ENCODE measurements at places on chromosomes 16 and 17.

DNA sequence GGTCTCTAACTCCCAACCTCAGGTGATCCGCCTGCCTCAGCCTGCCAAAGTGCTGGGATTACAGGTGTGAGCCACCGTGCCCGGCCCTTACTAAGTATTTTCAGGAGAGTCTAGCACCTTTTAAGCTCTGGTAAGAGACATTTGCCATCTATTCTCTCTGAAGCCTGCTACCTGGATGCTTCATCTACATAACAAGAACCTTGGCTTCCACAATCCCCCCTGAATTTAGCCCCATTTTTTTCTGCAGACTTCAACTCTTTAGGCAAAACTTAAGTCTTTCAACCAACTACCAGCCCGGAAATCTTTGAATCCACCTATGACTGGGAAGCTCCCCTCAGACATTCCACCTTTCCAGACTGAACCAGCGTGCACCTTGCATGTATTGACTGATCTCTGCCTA lies 14.0 kb upstream of the UBE2I start:
- no peak for DNase-seq

DNA sequence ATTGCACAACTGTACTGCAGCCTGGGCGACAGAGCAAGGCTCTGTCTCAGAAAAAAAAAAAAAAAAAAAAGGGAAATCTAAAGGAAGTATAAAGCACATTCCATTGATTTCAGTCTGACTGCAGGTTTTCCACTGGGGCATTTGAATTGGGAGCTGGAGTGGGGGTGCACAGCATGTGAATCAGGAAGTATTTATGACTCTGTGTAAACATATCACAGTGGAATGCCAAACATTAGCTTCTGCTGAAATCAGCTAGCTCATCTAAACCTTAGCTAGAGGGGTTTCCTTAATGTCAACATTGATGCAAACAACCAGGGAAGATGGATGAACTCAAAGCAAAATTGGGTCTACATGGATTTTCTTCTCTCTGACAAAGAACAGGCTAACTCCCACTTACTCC lies 641.0 kb upstream of the EEF2KMT start:
- no peak for DNase-seq

DNA sequence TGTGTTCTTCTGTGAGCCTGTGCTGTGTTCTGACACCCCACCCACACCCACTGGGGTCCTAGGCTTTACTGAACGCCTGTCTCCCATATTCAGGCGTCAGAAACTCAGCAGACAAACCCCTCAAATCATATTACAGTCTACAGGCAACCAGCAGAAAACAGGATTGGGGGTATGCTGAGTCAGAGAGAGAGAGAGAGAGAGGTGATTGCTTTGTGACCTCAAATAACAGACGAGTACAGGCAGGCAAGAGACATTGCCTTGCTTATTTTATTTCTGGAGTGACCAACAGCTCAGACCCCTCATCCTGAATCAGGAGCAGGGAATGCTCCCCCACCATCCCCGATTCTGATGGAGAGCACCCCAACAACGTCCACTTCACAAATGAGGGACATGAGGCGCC lies 473.9 kb downstream of the PMP22 start:
- DNase-seq: no peak

GRCh38 chr16:79823639-79824038 lies 223.1 kb upstream of the MAF start:
- no peak for DNase-seq

DNA sequence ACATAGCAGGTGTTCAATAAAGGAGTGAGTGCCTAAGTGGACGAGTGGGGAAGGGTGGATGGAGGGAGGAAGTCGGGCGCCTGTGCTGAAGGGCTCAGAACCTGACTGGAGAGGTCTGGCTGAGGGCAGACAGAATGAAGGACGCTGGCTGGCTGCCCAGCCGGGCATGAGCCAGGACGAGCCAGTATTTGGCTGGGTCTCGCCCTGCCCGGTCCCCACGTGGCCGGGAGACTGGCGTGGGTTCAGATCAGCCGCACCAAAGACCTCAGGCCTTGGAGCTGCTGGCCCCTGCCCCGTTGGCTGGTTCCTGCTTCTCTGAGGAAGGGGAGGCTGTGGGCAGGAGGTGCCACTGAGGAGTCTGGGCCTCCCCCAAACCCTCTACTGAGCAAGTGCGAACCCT lies 79.8 kb downstream of the ENGASE start:
- no peak for DNase-seq
